ENCODE measurements at places on chromosomes 4 and X. TPM values are rescaled to one million over a fixed set of nuclear protein-coding genes. Genes with fewer than 3 reads are reported as not detected.

- no peak for DNase-seq
- H3K4me3 ChIP-seq = no peak overlapping the region
- no peak overlapping the region for H3K27ac ChIP-seq
- no peaks in the 10 kb centered on the region for H3K36me3 ChIP-seq
- peaks cover 11% of the 10 kb centered on the region for H3K4me1 ChIP-seq
Observed at GRCh38 chr4:3247399-3248177, 1.4 kb upstream of the MSANTD1 start.

DNA sequence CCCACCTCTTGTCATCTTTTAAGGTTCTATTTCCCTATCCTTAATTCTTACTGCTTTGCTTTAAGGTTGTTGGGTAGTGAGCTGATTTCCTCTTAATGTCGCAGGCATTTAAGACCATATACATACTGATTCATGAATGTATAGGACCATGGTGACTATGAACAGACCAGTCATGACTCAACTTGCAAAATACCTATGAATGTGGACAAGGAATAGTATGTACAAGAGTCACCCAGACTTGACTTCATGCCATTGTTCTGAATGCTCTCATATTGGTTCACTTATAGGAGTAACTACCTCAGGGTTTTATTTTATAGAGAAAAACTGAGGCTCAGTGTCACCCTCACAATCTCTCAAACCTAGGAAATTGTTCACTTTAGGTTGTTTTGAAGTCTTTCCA, 44.3 kb downstream of the CCNG2 start:
- H3K36me3 ChIP-seq = no peaks in the 10 kb centered on the region
- peak overlapping the region; percentile 1 for H3K27ac ChIP-seq
- H3K4me3 ChIP-seq = no peak overlapping the region
- H3K4me1 ChIP-seq = peaks cover 36% of the 10 kb centered on the region
- no peak for DNase-seq

Gene TBCK
- total RNA-seq = 29.8 TPM

Gene RRH
- total RNA-seq = not detected

Gene MAGEA10
- total RNA-seq = not detected

GRCh38 chrX:43655151-43656004, 721 bp upstream of the MAOA start:
- DNase-seq = peak; percentile 21
- H3K27me3 ChIP-seq = no peaks in the 10 kb centered on the region
- peak overlapping the region; percentile 87 for H3K27ac ChIP-seq
- peaks cover 17% of the 10 kb centered on the region for H3K4me1 ChIP-seq

DNA sequence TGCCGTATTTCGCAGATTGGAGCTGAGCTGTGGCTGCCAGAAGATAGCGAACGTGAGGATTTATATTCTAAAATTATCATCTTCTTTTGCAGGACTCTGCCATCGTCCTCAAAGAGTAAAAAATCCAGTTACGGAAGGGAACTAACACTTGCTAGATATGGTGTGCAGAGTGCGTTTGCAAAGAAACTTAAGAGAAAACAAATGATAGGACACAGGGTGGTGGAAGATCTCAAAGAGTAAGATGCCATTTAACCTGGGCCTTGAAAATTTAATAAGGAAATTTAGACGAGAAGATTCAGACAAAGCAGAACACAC, 566 bp downstream of the LARP7 start:
- H3K36me3 ChIP-seq = peaks cover 10% of the 10 kb centered on the region
- H3K4me3 ChIP-seq = no peak overlapping the region
- no peak overlapping the region for H3K27ac ChIP-seq
- H3K27me3 ChIP-seq = no peaks in the 10 kb centered on the region

Gene SSX2
- total RNA-seq = not detected

Gene SNCA
- 0.39 TPM for total RNA-seq

Gene GLOD5
- not detected for total RNA-seq

GRCh38 chr4:6277139-6277802, 7.6 kb downstream of the WFS1 start:
- H3K4me3 ChIP-seq = no peak overlapping the region
- peaks cover 3% of the 10 kb centered on the region for H3K27me3 ChIP-seq

Data from activated T-helper 2 cell treated with anti-CD3 and anti-CD28 coated beads, Interferon-gamma antibody, Interleukin-2, Interleukin-4, amounts not matched to agents 10 μg/mL and 5 μg/mL and 100 μg/mL, durations not matched to agents 14 hours and 24 hours and 36 hours (primary cell).